ENCODE measurements at places on chromosomes 4 and X. TPM values are rescaled to one million over a fixed set of nuclear protein-coding genes. Genes with fewer than 3 reads are reported as not detected.

The SEPTIN6 gene
- 19.8 TPM for total RNA-seq

The SPACA5 gene
- total RNA-seq: not detected

The BEND4 gene
- total RNA-seq: 16.3 TPM

The EVC gene
- 14.9 TPM for total RNA-seq

The CNOT6L gene
- 35.3 TPM for total RNA-seq

The DNAAF6 gene
- 1.2 TPM for total RNA-seq

DNA sequence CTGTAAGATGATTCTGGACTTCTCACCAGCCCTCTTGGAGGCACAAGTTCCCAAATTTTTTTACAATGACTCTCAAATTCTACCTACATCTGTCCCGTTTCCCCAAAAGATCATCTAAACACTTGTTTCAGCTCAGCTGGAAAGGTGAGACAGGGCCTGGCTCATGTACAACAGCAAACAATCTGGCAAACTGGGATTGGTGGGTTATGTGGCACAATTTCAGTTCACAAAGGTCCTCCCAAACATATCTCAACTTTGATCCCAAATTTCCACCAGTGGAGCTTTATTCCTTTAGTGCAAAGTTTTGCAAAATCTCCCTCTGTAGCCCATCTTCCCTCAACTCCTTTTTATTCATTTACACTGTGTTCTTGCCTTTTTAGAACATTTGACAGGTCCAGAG lies 207.1 kb downstream of the ENOX2 start:
- DNase-seq: no peak

DNA sequence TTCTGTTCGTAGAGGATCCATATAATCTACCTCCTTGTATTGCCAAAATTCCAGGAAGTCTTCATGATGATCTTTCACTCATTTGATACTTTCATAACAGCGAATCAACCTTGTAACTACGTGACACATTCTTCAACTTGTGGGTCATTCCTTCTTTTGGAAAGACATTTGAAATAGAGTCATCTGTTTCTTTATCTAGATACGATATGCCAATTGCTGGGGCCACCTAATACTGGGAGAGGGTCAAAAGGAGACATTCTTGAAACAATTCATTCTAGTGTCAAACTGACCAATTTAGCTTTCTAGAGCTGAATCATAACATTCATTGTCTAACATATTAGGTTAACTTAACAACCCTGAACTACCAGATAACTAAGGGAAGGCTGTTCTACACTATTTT lies 62.9 kb upstream of the SMAD1 start:
- no peak for DNase-seq

GRCh38 chr4:148454835-148455234 lies 12.6 kb upstream of the NR3C2 start:
- no peak for DNase-seq

- DNase-seq: no peak
These were observed 76.7 kb downstream of the FHIP1A start for GRCh38 chr4:151485541-151486131.

DNA sequence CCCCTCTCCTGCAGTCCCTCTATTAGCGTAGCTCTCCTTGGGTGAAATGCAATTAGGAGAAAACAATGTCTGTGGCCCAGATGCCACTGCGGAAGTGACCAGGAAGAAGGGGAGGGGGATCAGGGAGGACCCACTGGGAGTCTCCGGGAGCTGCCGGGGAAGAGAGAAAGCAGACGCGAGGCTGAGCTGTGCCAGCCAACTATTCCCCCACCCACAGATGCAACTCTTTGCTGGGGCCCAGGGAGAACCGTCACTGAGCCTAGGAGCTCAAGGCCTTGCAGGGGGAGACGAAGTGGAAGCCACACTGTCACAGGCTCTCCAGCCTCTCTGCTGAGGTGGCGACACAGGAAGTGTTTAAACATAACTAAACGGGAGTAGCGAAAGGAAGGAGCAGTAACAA lies 149.2 kb downstream of the BCOR start:
- peak; percentile 19 for DNase-seq

GRCh38 chr4:38243388-38244053 lies 283.3 kb downstream of the PTTG2 start:
- no peak for DNase-seq

DNA sequence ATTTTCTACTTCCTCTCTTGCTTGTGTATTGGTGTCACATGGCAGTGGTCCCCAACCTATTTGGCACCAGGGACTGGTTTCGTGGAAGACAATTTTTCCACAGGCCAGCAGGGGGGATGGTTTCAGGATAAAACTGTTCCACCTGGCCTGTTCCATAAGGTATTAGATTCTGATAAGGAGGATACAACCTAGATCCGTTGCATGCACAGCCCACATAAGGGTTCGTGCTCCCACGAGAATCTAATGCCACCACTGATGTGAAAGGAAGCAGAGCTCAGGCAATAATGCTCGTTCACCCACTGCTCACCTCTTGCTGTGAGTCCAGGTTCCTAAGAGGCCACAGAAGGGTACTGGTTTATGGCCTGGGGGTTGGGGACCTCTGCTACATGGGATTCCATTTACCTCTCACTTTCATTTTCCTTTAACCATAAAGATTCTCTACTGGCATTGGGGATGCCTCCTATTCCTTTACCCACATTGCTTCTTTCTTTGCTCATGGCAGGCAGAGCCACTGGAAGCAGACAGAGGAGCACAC lies 38.1 kb downstream of the SEC31A start:
- DNase-seq: no peak

- no peak for DNase-seq
These were observed 46.6 kb upstream of the PGM2 start for GRCh38 chr4:37779896-37780295.

- DNase-seq: no peak
These were observed 40.7 kb upstream of the ASMTL start for GRCh38 chrX:1493412-1493811.

DNA sequence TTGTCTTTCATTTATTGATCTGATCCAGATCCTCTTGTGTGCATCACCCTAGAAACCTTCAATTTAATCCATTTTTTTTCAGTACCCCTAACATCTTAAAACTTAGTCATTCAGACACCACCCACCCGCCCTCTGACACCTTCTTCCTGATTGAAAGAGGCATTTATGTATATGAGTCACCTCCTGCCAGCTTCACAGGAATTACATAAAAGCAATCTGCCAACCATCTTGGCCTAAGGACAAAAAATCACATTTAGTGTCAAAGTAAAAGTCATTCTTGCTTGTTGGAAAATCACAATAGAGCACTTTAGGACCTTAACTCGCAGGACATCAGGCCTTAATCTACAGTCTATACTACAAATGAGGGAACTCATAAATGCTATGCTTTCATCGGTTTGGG lies 52.1 kb downstream of the NDST3 start:
- DNase-seq: no peak

- DNase-seq: no peak
These were observed 2.7 kb upstream of the RTL3 start for GRCh38 chrX:78661836-78662235.

DNA sequence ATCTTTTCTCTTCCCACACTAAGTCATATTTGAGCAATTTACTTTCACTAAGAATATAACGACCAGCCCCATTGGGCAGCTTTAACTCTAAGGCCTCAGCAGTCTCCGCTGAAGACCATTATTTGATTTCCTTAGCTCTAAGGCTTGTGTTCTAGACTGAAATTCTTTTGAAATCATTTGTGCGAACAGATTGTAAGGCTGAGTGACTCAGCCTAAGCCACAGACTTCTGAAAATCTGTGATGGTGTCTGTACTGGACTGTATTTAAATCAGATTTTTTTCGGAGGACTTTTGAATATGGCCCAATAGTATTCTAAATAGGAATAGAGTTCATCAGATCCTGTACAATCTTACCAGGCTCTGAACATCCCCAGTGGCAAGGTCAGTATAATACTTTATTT lies 150.3 kb upstream of the TECRL start:
- no peak for DNase-seq

GRCh38 chr4:183599284-183599683 lies 59.7 kb downstream of the RWDD4 start:
- DNase-seq: no peak

GRCh38 chrX:39912126-39912525 lies 185.6 kb downstream of the BCOR start:
- DNase-seq: no peak

GRCh38 chr4:8343262-8343966 lies 73.9 kb downstream of the HTRA3 start:
- DNase-seq: no peak

GRCh38 chrX:133812402-133812801 lies 173.0 kb downstream of the GPC3 start:
- DNase-seq: no peak

GRCh38 chr4:11701966-11702725 lies 273.5 kb upstream of the HS3ST1 start:
- DNase-seq: no peak

DNA sequence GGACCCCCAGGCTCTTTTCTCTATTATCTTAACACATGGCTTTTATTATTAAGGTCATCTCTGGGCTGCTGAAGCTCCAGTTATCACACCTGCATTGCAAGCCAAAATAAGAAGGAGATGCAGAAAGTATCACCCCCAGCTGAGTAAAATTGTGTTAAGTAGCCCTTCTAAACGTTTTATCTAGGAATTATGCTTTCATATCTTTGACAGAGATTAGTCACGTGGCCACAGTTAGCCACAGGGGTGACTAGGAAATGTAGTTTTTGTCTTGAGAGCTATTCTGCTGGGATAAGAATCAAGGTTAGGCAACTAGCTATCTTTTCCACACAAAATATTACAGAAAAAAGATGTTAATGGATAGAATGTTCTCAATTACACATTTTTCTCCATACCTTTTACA lies 102.1 kb downstream of the ANXA3 start:
- DNase-seq: no peak

- no peak for DNase-seq
These were observed 20.5 kb upstream of the WDR44 start for GRCh38 chrX:118325453-118325852.

DNA sequence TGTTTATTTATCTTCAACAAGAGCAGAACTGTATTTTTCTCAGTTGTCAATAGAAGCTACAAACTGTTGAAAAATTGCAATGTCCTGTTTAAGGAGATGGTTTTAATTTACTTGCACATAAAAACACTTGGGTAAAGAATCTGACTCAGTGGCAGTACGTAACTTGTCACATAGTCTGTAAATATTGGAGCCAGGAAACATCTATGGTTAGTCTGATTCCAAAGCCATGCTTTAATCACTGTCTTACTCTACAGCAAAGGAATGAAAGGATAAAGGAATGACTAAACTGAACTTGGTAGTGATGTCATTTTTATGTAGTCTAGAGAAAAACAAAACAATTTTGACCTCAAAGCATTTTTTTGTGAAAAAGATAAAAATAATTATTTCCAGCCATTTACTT lies 537.2 kb downstream of the STIM2 start:
- no peak for DNase-seq

DNA sequence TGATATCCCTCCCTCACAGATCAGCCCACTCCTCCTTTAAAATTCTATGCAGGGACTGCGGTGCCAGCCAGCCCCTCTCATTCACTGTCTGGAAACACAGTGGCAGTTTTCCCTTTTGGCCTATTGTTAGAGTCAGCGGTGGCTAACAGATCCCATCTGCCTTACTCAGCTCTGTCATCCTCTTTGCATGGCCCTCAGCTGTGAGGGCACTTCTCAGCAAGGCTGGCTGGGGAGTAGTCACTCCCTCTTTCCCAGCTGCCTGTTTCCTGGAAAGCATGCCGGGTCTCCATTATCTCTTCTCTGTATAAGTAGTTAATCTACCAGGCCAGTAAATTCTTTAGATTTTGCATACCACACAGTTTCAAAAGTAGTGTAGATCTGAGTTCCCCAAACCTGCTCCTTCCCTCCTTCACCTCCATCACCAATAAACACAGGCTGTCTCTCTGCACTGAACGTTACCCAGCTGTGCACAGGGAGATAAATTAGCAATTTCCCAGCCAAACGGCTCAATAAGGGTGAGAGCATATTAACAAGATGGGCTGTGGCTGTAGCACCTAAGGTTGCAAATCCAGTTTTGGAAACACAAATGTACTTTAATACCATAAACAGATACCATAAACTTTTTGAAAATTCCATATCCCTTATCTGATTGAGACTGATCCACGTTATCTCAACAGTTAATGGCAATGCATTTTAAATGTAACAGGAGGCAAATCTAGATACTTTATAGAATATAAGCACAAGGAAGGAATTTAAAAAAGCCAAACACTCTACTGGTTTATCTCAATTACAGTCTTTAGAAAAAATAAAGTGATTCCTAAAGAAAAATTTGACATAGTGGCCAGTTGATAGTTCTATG lies 229.3 kb downstream of the ANKRD50 start:
- no peak for DNase-seq
